ENCODE measurements at places on chromosomes 2 and 18.

- DNase-seq, result no peak
These were observed 1771.3 kb upstream of the LRRTM1 start for GRCh38 chr2:82075875-82076274.

- DNase-seq, result no peak
These were observed at the start of gene DNER for GRCh38 chr2:229714080-229714735. Gene DNER (minus strand): TSS chr2:229714555. CDS start chr2:229714423, 132 bp downstream.

GRCh38 chr2:228541789-228542188 is 360.3 kb upstream of the SPHKAP start:
- DNase-seq, result no peak

DNA sequence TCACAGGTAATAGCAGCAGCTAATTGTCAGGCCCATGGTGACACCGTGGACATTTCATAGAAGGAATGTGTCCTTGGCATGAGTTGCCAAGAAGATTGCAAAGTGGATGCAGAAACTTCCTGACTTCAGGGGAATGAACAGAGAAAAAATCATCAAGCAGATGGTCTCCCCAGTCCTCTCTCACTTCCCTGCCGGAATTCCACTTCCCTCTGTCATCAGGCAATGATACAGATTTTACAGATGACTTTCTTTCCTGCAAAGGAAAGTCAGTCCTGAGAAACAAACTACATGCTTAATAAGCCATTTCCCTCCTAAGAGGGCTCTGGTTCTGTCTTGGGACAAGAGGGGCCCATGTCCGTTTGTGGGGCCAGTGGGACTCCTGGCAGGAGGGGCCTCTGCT is 45.7 kb downstream of the KCNF1 start:
- DNase-seq, result no peak

- DNase-seq, result no peak
These were observed 283.5 kb upstream of the HS6ST1 start for GRCh38 chr2:128602038-128602698.

DNA sequence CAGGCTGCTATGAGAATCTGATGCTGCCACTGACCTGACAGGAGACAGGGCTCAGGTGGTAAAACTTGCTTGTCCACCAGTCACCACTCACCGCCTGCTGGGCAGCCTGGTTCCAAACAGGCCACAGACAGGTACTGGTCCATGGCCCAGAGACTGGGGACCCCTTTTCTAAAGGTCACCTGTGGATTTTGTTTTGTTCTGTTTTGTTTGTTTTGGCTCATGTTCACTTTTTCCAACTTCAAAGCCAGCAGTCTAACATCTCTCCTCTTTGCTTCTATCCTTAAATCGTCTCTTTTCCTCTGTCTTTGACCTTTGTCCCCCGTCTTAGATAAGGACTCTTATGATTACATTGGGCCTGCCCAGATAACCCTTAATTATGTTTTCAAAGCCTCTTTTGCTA is 3.3 kb upstream of the CERKL start:
- no peak for DNase-seq

GRCh38 chr2:25309402-25309801 is 32.3 kb downstream of the DNMT3A start:
- DNase-seq, result peak; percentile 62

- no peak for DNase-seq
These were observed 204.3 kb downstream of the CAMKMT start for GRCh38 chr2:44566059-44566458.

DNA sequence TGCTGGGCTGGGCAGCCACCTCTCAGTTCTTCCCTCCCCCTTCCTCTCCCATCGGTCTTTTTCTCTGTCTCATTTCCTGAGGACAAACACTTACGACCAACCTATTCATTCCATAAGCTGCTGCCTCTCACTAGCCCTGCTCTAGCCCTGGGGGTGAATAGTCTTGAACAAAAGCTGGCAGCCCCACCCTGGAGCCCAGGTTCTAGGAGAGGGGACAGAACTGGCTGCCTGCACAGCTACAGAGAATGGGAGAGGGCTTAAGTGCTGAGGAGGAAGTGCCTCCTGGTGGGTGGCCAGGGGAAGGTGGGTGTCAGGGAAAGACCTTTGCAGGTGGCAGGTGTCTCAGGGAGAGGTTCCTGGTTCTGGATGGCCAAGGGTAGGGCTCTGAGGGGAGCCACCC is 22.8 kb downstream of the ANO7 start:
- no peak for DNase-seq

GRCh38 chr18:56162311-56163265 is 475.8 kb downstream of the TXNL1 start:
- peak; percentile 28 for DNase-seq

- no peak for DNase-seq
These were observed 51.0 kb upstream of the MCFD2 start for GRCh38 chr2:46966576-46966975.

GRCh38 chr2:149410701-149411484 is 80.5 kb downstream of the LYPD6 start:
- DNase-seq, result no peak

- DNase-seq, result no peak
These were observed 169.7 kb downstream of the HAUS1 start for GRCh38 chr18:46273861-46274260.

DNA sequence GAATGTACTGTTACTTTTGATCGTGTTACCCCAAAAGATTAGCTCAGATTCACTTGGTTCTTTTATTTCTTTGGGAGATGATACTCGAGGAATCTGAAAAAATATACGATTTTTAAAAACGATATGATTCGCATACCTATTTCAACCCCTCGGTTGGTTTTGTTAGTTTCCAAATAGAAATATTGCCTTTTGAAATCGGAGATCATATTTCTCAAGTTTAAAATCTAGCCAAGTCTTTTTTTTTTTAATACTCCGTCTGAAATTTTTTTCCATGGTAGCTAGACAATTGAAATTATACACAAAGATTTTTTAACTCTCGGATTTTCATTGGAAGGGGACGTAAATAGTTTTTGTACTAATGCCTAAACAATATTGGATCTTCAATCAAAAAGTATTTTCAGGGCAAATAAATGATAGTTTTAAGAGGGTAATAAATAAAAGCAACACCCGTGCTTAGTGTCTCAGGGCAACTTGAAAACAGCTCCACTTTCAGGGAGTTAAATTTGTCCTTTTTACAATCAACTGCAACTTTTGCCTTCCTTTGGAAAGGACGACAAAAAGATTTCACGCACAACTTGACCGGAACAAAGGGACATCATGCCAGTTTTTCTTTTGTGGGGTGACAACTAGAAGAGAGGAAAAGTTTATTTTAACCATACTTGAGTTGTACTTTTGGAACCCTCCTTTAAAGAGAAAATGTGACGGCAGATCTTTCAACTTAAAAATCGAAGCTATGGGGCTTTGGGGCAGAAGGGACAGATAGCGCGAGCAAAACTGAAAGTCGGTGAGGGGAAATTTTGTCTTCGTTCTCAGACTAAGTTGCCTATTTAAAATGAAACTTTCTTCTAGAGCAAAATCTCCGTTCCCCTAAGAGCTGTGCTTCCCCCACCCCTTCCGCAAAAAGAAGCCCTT is 5.8 kb upstream of the ONECUT2 start:
- peak; percentile 9 for DNase-seq

GRCh38 chr2:65525616-65526231 is 93.3 kb upstream of the SPRED2 start:
- no peak for DNase-seq

DNA sequence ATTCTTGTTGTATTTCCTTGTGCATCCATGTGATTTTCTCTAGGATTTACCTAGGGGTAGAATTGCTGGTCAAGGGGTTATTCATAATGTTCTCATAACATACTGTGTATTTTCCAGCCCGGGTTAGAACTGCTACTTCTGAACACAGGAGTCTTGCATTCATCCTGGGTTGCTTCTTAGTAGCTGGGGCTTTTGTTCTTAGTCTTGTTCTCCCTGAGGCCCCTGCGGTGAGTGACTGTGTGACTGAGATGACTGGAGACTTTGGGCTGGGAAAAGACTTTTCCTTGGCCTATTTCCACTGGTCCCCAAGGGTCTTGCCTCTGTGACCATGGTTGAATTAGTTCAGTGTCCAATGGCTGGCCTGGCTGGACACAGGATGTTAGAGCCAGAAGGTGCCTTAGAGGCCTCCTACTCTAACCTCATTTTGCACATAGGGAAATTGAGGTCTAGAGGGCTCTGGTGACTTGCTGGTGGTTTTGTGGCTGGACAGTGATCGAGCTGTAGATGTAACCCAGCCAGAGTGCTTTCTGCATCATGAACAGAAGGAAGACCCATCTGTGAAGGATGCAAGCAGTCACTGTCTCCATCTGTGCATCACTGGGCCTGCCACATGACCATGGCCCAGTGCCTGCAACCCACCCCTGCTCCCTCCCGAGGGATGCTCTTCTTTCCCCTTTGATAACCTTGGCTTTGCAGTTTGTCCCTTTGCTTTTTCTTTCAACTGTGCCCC is 233.3 kb downstream of the FHOD3 start:
- DNase-seq, result no peak

DNA sequence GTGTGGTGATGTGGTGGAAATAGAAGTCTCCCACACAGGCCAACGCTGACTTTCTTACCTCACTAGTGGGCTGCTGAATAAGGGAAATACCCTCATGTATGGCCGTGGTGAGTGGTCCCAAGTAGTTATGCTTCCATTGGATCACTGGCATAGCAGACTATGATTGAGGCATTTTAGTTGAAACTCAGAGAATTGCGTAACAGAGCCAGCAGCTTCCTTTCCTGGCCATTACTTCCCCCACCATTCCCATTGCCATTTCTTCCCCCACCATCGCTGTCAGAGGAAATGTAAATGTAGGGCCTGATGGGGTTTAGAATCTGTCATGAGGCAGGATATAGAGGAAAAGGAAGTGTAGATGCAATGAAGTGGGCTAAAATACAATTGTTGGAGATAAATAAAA is 209.5 kb downstream of the KCNH7 start:
- DNase-seq, result no peak

DNA sequence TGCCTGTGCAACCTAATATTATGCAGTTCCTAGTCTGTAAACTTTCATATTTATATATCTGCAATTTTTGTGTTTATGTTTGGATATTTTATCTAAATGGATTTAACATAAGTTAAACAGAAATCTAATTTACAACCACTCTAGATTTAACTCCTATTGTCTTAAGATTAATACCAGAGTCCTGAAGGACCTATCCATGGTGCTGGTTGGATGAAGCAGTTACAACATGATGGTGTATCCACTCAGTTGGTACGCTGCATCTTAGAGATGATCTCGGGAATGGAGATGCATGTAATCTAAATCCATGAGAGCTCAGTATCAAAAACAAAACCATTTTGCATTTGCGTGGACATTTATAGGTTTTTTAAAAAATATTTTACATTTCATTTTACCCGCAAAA is 745.9 kb upstream of the SLC8A1 start:
- no peak for DNase-seq

- DNase-seq, result no peak
These were observed 337.5 kb downstream of the GULP1 start for GRCh38 chr2:188628989-188629752.

DNA sequence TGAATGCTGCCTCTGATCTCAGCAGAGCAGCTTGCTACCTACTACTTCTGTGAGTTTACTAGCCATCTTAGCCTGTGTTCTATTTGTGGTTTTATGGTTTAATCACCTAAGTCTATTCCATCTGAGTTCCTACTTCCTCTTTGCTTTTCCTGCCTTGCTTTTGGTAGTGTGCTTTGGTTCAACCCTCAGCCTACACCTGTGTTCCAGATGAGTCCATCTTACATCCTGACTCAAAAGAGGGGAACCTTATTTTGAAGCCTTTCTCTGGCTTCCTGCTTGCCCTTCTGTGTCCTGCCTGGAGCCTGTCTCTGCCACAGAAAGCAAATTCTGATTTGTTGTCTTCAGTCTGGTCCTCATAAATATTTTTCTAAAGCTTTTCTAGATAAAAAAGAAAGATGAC is 530.3 kb upstream of the MEX3C start:
- no peak for DNase-seq

DNA sequence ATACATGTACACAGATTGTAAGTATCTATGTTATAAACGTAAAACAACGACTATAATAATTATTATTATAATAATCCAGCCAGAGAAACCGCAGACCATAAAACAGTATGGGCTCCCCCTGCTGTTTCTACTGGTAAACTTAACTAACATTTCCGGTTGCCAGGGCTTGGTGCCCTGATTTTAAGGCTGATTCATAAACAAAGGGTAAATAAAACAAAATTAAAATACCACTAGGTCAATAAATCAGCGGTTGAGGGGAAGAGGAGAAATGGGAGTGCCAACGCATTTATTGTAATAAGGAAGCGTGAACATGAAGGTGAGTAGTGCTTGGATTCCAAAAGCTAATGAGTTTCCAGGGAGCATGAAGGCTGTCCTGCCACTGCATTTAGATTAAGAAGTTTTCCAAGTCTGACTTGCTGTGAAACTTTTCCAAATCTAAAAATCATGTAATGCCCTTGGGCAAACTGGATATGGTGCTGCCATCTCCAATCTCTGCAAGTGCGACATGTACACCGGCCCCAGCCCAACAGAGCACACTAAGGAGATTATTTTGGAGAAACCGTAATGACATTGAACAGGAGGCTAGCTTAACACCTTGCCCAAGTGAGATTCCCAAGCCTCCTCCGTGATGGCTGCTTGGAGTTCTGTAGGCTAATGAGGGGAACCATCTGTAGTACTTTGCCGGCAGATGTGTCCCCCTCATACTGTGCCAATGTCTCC is 50.7 kb upstream of the HNRNPA3 start:
- peak; percentile 29 for DNase-seq

DNA sequence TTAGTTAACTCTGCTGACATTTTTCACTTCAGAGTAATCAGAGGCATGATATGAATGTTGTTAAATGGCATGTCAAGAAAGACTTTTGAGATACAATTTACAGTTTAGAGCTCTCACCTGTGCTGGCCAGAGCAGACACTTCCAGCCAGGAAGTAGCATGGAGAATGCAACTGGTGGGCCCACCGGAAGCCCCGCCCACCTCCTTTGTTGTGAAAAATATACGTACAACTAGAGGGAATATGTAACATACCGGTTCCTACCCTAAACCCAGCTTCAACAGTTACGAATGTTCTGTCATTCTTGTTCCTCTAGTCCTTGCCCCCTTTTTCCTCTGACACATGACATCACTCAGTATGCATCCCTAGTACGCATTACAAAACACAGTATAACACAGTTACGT is 70.2 kb upstream of the ITM2C start:
- DNase-seq, result peak; percentile 62

GRCh38 chr2:241564596-241565410 is 6.3 kb downstream of the BOK start:
- DNase-seq, result no peak

GRCh38 chr2:160967523-160967922 is 192.7 kb upstream of the TANK start:
- no peak for DNase-seq

Data from inflammatory macrophage (primary cell).